ENCODE measurements at places on chromosomes 4 and X.

DNA sequence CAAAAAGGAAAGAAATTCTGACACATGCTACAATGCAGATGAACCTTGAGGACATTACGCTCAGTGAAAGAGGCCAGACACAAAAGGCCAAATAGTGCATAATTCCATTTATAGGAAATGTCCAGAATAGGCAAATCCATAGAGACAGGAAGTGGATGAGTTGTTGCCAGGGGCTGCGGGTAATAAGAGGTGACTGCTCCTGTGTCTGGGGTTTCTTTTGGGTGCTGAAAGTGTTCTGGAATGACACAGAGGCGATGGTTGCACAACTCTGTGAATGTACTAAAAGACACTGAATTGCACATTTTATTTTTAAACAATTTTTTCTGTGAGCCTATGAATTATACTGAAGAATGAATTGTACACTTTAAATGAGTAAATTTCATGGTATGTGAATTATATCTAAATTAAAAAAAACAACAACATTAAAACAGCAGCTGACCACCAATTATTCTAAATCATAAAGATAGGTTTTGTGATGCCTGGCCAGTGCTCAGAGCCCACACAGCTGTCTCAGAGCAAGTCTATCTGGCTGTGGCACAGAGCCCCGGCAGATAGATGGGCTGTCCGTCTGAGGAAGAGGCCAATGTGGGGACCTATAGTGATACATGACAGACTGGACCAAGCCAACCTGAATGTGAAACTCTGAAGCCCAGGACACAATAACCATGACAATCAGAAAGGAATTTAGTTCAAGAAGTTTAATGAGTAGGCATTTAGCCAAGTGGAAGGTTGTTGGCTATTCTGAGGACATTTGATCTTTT is 23.5 kb upstream of the IRAK1 start:
- no peak for DNase-seq

GRCh38 chr4:38071801-38072431 is 111.7 kb downstream of the PTTG2 start:
- no peak for DNase-seq

GRCh38 chr4:121741751-121742150 is 23.2 kb downstream of the SMIM43 start:
- no peak for DNase-seq

- no peak for DNase-seq
These were observed 97.7 kb downstream of the EFHC2 start for GRCh38 chrX:44245733-44246132.

All from head of caudate nucleus (tissue), 42 donors.